ENCODE measurements at places on chromosomes 4 and X.
A peak's percentile ranks its signal among the peaks of the same experiment; 100 is the strongest.

GRCh38 chr4:54157606-54158005 is 57.6 kb downstream of the GSX2 start:
- no peak for DNase-seq

- DNase-seq, result no peak
These were observed 69.0 kb downstream of the KLHL13 start for GRCh38 chrX:118047446-118048186.

DNA sequence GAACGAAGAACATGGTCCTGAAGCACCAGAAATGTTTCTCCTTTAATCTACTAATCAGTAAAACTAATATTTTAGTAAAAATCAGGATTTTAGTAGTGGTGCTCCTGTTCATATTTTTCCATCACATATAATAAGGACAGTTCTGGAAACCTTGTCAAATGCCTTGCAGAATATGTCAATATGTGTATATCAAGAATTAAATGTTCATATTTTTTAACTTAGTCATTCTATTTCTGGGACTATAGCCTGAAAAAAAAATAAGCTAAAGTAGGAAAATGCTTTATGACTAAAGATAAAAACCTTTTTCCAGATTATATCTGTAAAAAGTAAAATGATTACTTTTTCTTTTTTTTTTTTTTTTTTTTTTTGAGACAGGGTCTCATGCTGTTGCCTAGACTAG is 65.1 kb downstream of the MAB21L2 start:
- peak; percentile 14 for DNase-seq

DNA sequence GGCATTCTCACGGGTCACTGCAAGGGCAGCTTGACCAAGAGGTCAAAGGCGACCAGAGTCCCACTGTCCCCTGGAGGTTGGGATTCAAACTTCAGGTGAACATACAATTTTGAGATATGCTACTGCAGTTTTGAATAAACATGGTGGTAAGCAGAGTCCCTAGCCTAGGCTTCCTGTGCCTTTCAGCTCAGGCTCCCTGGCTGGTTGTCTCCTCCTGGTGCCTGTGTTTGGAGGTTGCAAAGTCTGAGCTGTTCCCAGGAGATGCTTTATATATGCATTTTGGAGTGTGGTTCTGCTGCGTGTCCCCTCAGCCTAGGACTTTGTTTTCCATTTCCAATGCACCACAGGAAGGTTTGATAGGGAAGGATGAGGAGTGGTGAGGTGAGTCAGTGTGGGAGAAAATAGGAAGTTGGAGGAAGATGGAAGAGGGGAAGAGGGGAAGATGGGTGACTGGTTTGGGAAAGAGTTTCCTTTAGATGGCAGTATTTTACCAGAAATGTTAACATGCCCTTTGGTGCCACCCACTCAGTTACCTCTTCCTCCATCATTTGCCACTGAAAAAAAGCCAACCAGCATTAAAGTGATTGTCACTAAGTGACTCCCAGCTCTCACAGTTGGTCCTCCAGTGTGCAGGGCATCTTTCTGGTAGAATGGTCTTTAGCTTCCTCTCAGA is 211.7 kb upstream of the AGTR2 start:
- no peak for DNase-seq

DNA sequence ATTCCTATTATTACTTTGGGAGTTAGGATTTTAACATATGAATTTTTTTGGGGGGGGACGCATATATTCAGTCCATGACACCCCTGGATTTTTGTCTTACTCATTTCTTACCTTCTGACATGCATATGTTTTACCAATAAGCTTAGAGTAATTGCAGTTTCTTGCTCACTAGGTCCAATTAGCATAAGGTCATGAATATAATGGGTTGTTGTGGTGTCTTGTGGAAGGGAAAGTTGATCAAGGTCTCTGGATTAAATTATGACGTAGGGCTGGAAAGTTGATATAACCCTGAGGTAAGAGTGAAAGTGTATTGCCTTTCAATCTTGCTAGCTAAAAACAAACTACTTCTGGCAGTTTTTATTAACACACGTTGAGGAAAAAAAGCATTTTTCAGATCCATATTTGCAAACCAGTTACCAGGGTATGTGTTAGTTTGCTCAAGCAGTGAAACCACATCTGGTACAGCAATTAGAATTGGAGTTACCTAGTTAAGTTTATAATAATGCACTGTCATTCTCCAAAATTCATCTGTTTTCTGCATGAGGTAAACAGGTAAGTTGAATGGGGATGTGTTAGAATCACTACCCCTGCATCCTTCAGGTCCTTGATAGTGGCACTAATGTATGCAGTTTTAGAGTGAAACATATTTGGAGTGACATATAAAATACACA is 32.0 kb downstream of the STIM2 start:
- DNase-seq, result no peak

All from HCEC 1CT (cell line).